ENCODE measurements at places on chromosomes 6 and 20.

DNA sequence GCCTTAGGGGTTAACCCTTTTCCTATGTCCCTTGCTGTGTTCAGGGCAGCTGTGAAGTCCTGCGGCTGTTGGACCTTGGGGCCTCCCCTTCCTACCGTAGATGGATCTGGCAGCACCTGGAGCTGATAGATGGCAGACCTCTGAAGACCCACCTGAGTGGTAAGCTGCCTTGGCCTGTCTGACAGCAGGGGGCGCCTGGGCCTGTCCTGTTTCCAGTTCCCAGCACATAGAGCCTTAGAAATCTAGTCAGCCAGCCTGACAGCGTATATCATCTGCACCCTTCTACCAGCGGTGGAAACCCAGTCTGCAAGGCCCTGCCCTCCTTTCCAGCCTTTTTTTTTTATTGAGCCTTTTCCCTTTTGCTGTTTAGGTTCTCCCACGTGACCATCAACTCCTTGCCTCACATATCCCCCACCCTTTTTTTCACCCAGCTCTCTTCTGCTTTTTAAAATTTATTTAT, 26.6 kb downstream of the CNBD2 start:
- no peaks in the 10 kb centered on the region for H3K36me3 ChIP-seq
- H3K27me3 ChIP-seq, result no peaks in the 10 kb centered on the region
- DNase-seq, result peak; percentile 93
- H3K4me1 ChIP-seq, result no peaks in the 10 kb centered on the region

- no peak for DNase-seq
- H3K4me3 ChIP-seq, result no peak overlapping the region
- no peaks in the 10 kb centered on the region for H3K4me1 ChIP-seq
- no peaks in the 10 kb centered on the region for H3K36me3 ChIP-seq
- no peak overlapping the region for H3K27ac ChIP-seq
These were observed 184.7 kb downstream of the HDGFL1 start for GRCh38 chr6:22754061-22754460.

- H3K27ac ChIP-seq, result peak overlapping the region; percentile 73
- no peaks in the 10 kb centered on the region for H3K27me3 ChIP-seq
- peaks cover 25% of the 10 kb centered on the region for H3K4me1 ChIP-seq
- DNase-seq, result no peak
These were observed 292.1 kb downstream of the CDKAL1 start for GRCh38 chr6:20826378-20826777.

DNA sequence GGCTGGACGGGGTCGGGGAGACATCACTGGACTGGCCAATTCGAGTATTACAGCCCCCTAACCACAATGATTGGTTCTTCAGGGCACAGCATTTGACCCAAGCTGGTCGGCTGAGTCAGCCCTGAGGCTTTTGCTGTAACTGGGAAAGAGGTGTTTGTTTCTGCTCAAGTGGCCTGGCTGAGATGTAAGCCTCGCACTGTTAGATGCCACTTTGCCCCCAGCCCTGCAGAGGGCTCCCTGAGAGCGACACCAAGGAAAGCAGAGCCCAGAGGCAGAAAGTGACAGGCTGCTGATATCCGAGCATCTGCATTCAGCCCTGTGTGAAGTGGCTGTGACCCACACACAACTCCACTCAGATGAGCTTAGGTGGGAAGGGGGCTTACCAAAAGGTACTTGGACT, 19.4 kb downstream of the ERGIC3 start:
- peak; percentile 97 for DNase-seq
- peaks cover 8% of the 10 kb centered on the region for H3K36me3 ChIP-seq
- H3K27me3 ChIP-seq, result no peaks in the 10 kb centered on the region
- no peaks in the 10 kb centered on the region for H3K4me1 ChIP-seq
- no peak overlapping the region for H3K4me3 ChIP-seq
- H3K27ac ChIP-seq, result no peak overlapping the region

DNA sequence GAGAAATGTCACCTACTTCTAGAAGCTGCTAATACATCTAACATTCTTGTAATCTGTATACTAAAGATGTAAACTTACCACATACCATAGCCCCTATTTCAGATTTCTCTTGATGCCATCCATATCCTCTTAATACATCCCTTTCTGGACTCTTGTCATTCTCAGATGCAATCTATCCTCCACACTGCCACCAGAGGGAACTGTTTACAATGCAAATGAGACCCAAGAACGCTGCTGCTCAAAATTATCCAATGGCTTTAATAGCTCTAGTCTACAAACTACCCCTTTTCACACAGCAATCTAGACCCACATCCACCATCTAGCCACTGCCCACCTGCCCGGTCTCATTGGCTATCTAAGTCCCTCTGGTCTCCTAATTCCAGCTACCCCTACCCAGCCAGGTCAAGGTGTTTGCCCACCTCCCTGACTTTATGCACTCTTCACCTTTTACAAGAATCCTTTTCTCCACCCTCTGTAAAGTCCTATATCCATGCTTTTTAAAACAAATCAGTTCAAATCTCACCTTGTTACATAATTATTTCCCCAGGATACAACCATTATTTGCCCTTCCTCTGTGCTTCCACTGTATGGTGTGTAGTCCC, 14.8 kb downstream of the FAXC start:
- H3K4me3 ChIP-seq, result no peak overlapping the region
- H3K36me3 ChIP-seq, result no peaks in the 10 kb centered on the region
- DNase-seq, result peak; percentile 88
- H3K27ac ChIP-seq, result no peak overlapping the region

DNA sequence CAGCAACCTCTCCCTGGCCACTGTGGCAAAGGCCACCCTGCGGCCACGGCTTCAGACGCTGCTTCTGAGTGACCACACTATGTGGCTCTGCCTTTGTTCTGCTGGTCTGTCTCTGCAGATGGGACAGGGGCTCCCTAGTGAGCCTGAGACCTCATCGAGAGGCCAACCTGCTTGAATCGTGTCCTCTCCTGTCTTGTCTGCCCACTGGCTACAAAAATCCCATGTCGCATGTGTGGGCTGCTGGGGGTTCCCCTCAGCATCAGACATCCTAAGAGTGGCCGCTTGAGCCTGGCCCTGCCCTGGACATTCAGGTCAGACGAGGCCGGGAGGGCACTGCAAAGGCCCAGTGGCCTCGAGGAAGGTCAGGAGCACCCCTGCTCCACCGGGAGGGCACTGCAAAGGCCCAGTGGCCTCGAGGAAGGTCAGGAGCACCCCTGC, 222.9 kb downstream of the DLL1 start:
- peak; percentile 64 for DNase-seq
- H3K36me3 ChIP-seq, result no peaks in the 10 kb centered on the region
- no peaks in the 10 kb centered on the region for H3K27me3 ChIP-seq
- H3K27ac ChIP-seq, result no peak overlapping the region
- H3K4me3 ChIP-seq, result no peak overlapping the region

- no peaks in the 10 kb centered on the region for H3K27me3 ChIP-seq
- H3K36me3 ChIP-seq, result no peaks in the 10 kb centered on the region
These were observed 138.6 kb downstream of the BCKDHB start for GRCh38 chr6:80245043-80245442.

DNA sequence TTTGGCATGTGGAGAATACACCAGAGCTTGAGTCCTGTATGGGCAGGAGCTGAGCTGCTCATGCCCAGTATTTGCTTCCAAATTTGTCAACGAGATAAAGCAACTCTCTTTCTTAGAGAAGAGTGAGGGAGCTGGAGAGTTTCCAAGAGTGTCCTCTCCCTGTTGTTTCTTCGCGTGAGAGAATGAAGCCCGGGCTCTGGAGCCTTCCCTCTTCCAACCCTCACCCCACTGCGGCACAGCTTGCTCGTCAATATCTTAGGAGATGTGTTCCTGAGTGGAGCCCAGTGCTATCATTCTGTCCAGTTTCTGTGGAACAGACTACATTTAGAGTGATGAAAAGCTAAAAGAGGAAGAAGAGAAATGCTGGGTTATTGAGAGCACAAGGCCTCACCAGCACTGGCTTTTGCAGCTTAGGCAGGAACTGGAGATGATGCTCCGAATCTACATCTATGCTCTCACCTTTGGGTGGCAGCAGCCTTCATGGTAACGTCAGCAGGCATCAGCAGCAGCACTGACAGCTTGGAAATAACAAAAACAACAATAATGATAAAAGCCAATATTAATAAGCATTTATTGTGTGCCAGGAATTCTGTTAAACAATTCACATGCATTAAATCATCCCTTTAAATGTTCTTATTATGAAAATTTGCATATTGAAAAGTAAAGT, 66.5 kb upstream of the TFB1M start:
- H3K36me3 ChIP-seq, result no peaks in the 10 kb centered on the region
- H3K27ac ChIP-seq, result no peak overlapping the region
- H3K4me1 ChIP-seq, result peaks cover 42% of the 10 kb centered on the region
- no peaks in the 10 kb centered on the region for H3K27me3 ChIP-seq
- no peak overlapping the region for H3K4me3 ChIP-seq

- peaks cover 19% of the 10 kb centered on the region for H3K27me3 ChIP-seq
- H3K4me3 ChIP-seq, result no peak overlapping the region
- no peaks in the 10 kb centered on the region for H3K36me3 ChIP-seq
- DNase-seq, result no peak
These were observed 161.4 kb upstream of the KCNG1 start for GRCh38 chr20:51184289-51184688.

DNA sequence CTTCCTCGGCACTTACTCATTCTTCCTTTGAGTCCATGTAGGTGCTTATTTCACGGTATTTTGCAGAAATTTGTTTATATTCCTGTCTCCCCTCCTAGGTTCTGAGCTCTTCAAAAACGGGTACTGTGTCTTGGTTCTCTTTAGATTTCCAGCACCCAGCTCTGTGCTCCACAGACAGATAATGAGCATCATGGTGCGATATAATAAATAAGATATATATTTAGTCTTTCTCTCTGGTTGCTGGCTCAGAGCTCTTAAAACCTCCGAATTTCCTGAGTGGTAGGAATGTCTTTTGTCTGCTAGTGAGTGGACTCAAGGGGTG, 108.1 kb upstream of the GPR6 start:
- no peak overlapping the region for H3K4me3 ChIP-seq
- H3K27me3 ChIP-seq, result no peaks in the 10 kb centered on the region
- H3K36me3 ChIP-seq, result no peaks in the 10 kb centered on the region
- no peaks in the 10 kb centered on the region for H3K4me1 ChIP-seq

- no peak for DNase-seq
- H3K4me1 ChIP-seq, result peaks cover 13% of the 10 kb centered on the region
- no peaks in the 10 kb centered on the region for H3K36me3 ChIP-seq
- peak overlapping the region; percentile 74 for H3K27ac ChIP-seq
- H3K27me3 ChIP-seq, result no peaks in the 10 kb centered on the region
- no peak overlapping the region for H3K4me3 ChIP-seq
These were observed 62.5 kb downstream of the CNKSR3 start for GRCh38 chr6:154447954-154448353.

DNA sequence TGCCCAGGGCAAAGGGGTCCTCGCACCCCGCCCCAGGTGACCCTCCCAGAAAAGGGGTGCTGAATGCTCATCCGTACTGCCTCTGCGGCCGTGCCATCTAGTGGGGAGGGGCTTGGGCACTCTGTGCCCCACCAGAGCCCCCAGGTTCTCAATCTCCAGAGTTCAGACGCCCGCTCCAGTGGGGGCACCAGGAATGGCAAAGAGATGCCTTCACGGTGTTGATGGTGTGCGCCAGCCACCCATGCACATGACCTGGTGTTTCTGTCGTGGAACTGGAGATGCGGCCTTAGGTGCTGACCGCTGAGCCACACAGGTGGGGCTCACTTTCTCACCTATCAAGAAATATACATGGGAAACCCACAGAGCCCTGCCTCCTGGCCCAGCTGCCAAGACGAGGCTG, 30.8 kb downstream of the GNAS-AS1 start:
- H3K36me3 ChIP-seq, result peaks cover 3% of the 10 kb centered on the region
- DNase-seq, result no peak
- H3K4me1 ChIP-seq, result no peaks in the 10 kb centered on the region
- no peak overlapping the region for H3K27ac ChIP-seq

DNA sequence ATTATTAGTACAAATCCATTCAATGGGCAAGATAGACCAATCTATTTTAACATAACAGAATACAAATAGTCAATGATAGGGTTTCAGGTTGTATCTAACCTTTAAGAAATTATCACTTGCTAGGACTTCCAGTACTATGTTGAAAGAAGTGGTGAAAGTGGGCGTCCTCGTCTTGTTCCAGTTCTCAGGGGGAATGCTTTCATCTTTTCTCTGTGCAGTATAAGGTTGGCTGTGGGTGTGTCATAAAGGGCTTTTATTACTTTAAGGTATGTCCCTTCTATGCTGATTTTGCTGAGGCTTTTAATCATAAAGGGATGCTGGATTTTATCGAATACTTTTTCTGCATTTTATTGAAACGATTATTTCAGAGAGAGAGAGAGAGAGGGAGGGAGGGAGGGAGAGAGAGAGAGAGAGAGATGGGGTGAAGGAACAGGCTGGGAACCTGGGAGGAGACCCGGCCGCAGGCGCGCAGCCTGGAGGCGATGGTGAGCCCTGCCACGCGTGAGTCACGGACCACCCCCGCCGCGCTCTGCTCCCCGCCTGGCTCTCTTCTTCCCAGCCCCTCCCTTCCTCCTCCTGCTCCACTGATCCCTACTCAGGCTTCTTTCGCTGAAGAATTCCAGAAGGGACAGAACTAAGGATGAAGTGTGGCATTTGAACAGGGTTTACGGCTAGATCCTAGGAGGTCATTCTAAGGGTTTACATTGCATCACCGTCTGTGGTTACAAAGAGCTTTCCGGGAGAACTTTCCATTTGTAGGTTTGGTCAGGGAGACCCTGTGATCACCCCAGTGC, 45.5 kb upstream of the HLA-E start:
- H3K27me3 ChIP-seq, result peaks cover 71% of the 10 kb centered on the region
- DNase-seq, result peak; percentile 81
- no peaks in the 10 kb centered on the region for H3K4me1 ChIP-seq
- H3K36me3 ChIP-seq, result no peaks in the 10 kb centered on the region
- no peak overlapping the region for H3K27ac ChIP-seq

- peaks cover 15% of the 10 kb centered on the region for H3K27me3 ChIP-seq
- no peaks in the 10 kb centered on the region for H3K36me3 ChIP-seq
- DNase-seq, result peak; percentile 99
- H3K4me3 ChIP-seq, result peak within 1 kb of the TSS; percentile 76
- no peak within 1 kb of the TSS for H3K27ac ChIP-seq
- peaks cover 17% of the 10 kb centered on the region for H3K4me1 ChIP-seq
These were observed at the start of gene KCNG1 for GRCh38 chr20:51022803-51023616. Gene KCNG1 (minus strand): TSS chr20:51023107. CDS start chr20:51010338, 12,769 bp downstream.

- H3K4me3 ChIP-seq, result no peak overlapping the region
- H3K4me1 ChIP-seq, result no peaks in the 10 kb centered on the region
- H3K36me3 ChIP-seq, result peaks cover 13% of the 10 kb centered on the region
- no peak for DNase-seq
These were observed 108.1 kb downstream of the IRF4 start for GRCh38 chr6:499617-500016.

GRCh38 chr6:14146506-14147096, 29.0 kb downstream of the CD83 start:
- no peaks in the 10 kb centered on the region for H3K4me1 ChIP-seq
- no peaks in the 10 kb centered on the region for H3K36me3 ChIP-seq
- peaks cover 53% of the 10 kb centered on the region for H3K27me3 ChIP-seq
- H3K27ac ChIP-seq, result no peak overlapping the region
- no peak for DNase-seq

DNA sequence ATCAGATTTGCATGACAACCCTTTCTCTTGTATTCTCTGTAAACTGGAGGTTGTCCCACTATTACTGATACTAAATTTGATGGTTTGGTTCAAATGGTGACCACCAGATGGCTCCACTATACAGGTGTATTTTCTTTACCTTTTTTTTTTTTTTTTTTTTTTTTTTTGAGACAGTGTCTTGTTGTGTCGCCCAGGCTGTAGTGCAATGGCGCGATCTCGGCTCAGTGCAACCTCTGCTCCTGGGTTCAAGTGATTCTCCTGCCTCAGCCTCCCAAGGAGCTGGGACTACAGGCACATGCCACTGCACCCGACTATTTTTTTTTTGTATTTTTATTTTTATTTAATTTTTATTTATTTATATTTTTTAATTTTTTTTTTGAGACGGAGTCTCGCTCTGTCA, 6.6 kb upstream of the WTAP start:
- DNase-seq, result no peak
- H3K4me3 ChIP-seq, result no peak overlapping the region
- H3K27ac ChIP-seq, result no peak overlapping the region
- peaks cover 23% of the 10 kb centered on the region for H3K4me1 ChIP-seq
